ENCODE measurements at places on chromosomes 1 and 21. TPM values are rescaled to one million over a fixed set of nuclear protein-coding genes. Genes with fewer than 3 reads are reported as not detected.

Gene RHEX
- not detected for total RNA-seq

- DNase-seq, result no peak
Measured at GRCh38 chr1:220684890-220685289, 5.3 kb upstream of the C1orf115 start.

- no peak for DNase-seq
Measured at GRCh38 chr1:51168936-51169335, 66.9 kb downstream of the C1orf185 start.

DNA sequence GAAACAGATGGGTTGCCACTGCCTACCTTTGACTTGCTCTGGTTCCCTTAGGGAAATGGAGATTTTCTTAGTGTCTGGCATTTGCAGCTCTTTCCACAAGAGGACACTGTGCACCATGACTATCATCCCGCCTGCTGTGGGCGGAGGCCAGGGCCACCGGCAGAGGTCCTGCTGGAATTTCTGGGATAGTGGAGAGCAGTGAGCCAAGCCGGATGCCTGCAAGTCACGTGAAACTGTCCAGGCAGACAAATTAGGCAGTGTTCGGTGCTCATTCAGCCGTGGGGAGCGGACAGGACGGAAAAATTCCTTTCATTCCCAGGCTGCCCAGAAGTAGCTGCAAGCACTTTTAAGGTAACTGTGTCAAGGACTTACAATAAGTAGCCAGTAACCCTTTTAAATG is 43.4 kb downstream of the IGSF5 start:
- DNase-seq, result peak; percentile 26

- peak; percentile 89 for DNase-seq
Measured at GRCh38 chr1:23100074-23100748, 68.4 kb downstream of the LUZP1 start.

DNA sequence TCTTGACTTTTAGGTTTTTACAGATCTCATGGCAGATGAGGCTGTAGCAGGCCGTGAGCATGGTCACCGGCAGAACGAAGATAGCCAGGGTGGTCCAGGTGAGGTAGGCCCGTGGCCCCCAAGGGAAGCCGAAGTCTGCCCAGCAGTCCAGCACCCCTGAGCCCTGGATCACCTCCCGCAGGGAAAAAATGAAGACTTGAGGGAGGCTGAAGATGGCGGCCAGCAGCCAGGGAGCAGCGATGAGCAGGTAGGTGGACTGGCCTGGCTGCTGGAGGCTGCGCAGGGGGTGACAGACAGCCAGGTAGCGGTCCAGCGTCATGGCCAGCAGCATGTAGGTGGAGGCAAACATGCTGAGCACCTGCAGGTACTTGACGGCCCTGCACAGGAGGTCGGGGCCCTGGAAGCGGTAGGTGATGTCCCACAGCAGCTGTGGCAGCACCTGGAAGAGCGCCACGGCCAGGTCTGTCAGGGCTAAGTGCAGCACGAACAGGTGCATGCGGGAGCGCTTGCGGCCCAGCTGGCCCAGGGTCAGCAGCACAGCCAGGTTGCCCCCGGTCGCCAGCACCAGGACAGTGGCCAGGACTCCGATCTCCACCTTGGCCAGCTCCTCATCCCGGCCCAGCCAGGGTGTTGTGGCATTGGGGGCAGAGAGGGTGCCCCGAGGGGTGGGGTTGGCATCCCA is 856 bp downstream of the AVPR1B start:
- no peak for DNase-seq
